ENCODE measurements at places on chromosomes 2 and 18.
A peak's percentile ranks its signal among the peaks of the same experiment; 100 is the strongest.

- DNase-seq: no peak
Measured at GRCh38 chr2:32558492-32558891, 69.4 kb upstream of the TTC27 start.

DNA sequence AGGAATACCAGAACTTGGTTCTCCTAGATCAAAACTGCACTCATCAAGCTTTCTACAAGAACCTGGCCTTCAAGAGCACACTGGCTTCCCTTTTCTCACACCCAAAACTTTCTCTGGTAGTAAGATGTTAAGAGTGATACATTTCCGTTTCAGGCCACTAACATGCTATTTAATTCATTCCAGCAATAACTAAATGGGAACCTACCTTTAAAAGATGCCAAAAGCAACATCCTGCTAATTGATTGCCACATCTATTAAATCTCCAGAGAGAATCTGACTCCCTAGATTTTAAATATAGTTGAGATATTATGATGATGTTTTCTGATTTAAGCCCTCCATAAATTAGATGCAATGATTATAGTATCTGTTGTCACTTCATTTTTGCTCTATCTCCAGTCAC is 71.6 kb downstream of the KCTD18 start:
- no peak for DNase-seq

- peak; percentile 36 for DNase-seq
Measured at GRCh38 chr2:222146488-222146887, 152.3 kb downstream of the PAX3 start.

- DNase-seq: no peak
Measured at GRCh38 chr2:20604401-20604911, 46.4 kb downstream of the HS1BP3 start.

Data from retinal pigment epithelial cell (primary cell).